ENCODE measurements at places on chromosomes 1 and 21. TPM values are rescaled to one million over a fixed set of nuclear protein-coding genes. Genes with fewer than 3 reads are reported as not detected.

- DNase-seq = no peak
These were observed 21.8 kb upstream of the VTCN1 start for GRCh38 chr1:117232531-117232930.

DNA sequence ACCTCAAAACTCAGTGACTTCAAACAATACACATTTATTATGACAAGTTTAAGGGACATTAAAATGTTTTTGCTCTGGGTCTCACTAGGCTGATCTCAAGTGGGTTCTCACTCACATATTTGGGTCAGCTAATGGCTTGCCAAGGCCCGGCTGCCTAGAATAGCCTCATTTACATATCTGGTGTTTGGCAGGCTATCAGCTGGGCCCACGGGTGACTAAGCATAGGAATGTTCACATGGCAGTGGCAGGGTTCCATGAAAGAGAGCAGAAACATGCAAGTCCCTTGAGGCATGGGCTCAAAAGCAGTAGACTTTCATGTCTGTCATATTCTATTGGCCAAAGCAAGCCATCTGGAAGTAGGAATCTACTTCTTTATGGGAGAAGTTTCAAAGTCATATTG is 492.6 kb downstream of the KCNT2 start:
- DNase-seq = no peak

DNA sequence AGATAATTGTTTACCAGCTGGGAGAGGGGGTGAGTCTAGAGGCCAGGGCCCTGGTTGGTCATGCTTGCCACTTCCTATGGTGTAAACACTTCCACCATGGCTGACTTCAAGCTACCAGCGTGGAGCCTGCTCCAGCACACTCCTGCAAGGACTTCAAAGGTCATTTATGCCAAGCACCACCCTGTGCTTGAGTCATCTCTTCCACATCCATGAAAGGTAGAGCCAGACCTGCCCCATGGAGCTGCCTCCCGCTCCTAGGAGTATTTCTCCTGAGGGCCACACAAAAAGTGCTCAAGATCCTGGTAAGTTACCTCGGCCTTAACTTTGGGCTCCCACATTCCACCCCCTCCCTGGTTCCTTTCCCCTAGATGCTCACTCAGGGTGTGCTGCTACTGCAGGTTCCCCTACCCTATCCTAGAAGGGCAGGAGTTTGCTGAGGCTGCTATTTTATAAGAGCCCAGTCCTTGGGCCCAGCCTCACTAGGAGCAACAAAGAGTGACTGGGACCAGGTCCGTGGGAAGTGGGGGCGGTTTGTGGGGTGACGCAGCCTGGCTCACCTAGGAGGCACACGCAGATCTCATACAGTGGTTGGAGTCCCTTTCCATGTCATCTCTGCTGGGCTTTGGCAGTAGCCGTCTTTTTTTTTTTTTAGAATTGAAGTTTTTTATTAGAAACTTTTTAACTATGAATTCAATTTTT is 2.4 kb downstream of the RAB7B start:
- no peak for DNase-seq

- DNase-seq = no peak
These were observed 10.5 kb downstream of the AIM2 start for GRCh38 chr1:159066108-159066507.

DNA sequence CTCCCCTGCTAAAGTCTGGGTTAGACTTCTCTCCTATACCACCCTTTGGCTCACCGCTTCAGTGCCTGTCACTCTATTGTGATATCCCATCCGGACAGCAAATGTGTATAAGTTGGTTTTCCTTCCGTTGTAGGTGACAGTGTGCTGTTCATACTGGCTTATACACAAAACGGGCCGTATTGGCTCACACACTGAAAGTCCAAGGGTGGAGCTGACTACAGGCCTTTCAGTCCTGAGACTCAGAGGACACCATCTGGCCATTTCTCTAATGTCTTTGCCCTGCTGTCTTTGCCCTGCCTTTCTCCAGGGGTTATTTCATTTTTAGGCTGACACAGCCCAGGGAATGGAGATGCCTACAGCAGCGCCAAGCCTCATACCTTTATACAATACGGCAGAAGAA is 90.7 kb downstream of the URB2 start:
- no peak for DNase-seq

DNA sequence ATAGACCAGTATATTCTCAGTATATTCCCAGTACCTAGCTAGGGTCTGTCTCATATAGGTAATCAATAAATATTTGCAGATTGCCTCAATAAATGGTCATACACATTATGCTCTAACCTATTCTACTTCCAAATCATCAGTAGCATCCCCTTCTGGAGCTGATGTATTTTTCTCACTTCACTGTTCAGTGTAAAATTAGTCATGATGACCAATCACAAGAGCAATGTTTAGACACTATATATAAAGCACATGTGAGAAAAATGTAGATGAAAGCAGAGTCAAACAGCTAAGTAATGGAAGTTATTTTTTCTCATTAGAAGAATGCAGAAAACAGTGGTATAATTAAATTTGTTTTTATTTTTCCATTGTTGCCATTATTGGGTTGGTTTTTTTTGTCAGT is 34.7 kb downstream of the EPRS1 start:
- DNase-seq = no peak

- no peak for DNase-seq
These were observed 8.5 kb downstream of the COLGALT2 start for GRCh38 chr1:184028854-184029623.

KRTAP15-1 gene
- polyA plus RNA-seq = not detected

DNA sequence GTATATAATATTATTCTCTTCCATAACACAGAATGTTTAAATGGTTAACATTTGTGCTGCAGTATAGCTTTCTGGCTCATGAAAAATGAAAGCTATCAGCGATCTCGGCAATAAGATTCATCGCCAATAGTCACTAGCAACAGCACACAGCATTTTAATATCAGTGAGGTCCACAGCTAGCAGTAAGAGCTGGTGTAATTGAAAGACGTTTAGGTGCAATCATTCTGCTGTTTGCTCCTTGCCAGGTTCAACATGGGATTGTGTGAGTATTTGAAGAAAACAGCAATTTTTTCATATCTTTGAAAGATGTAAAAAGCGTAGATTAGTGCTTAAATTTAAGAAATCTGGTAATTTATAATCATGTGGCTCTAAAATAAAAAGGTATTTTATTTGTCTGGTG is 20.1 kb downstream of the PRKACB start:
- DNase-seq = no peak

DNA sequence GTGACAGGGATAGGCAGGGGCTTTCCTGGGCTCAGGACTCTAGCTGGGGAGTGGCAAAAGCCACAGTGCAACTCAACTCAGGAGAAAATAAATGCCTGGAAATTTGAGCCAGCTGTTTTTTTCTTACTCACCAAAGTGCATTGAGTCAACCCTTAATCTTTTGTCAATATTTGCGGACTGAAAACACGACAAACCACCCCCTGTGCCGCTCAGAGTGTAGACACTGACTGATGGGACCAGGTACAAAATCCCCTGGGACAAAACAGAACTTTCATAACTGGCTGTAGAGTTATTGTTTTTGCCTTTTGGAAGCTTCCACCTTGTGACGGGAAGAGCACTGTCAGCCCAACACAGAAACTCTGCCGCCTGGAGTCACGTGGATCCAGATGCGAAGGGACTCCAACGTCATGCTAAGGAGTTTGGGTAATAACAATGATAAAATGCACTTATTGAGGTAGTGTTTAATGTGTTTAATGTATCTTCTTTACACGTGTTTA is 164.6 kb downstream of the PLPP3 start:
- DNase-seq = no peak

DNA sequence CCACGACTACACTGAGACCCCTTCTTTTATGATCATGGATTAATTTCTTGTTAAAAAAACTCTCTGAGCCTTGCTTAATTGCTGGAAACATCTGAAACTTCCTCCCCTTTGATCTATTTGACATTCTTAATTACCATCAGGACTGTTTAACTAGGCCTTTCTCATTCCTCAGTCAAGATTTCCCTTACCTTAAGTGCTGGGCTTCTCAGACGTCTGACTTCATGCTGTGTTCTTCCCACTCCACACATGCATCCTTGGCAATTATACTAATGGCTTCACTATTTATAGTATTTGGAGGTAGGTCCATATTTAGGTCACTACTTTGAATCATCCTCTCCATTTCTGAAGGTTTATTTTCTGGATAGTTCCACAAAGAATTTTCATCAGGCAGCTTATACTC is 341.3 kb upstream of the TMPRSS15 start:
- no peak for DNase-seq

TAS1R1 gene
- polyA plus RNA-seq = not detected

DNA sequence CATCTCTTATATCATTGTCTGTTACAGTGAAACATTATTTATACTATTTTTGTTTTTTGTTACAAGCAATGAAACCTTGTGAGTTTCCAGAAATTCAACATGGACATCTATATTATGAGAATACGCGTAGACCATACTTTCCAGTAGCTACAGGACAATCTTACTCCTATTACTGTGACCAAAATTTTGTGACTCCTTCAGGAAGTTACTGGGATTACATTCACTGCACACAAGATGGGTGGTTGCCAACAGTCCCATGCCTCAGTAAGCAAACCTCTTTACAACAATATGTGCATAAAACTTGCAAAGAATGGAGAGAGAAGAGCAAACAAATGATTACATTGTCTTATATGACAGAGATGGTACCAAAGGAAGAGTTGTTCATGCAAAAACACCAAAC is 22.4 kb downstream of the CFHR4 start:
- DNase-seq = no peak

DNA sequence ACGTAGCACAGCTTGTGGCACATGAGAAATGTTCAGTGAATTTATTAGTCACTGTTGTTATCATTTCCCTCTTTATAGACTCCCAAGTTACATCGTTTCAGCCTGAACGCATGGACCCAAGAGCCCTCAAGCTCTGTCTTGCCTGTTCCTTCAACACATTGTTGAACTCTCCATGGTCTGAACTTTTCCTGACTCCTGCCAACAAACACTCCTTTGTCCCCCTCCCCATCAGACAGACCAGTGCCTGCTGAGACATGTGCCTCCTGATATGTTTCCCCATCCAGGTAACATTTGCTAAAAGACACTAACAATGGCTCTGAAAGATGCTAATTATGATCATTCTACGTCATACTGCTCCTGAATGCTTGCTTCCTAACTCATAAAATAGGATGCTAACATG is 108.7 kb upstream of the NFIA start:
- no peak for DNase-seq

Measured in renal cortex interstitium (tissue), 15 donors.